ENCODE measurements at places on chromosomes 12 and 14.

DNA sequence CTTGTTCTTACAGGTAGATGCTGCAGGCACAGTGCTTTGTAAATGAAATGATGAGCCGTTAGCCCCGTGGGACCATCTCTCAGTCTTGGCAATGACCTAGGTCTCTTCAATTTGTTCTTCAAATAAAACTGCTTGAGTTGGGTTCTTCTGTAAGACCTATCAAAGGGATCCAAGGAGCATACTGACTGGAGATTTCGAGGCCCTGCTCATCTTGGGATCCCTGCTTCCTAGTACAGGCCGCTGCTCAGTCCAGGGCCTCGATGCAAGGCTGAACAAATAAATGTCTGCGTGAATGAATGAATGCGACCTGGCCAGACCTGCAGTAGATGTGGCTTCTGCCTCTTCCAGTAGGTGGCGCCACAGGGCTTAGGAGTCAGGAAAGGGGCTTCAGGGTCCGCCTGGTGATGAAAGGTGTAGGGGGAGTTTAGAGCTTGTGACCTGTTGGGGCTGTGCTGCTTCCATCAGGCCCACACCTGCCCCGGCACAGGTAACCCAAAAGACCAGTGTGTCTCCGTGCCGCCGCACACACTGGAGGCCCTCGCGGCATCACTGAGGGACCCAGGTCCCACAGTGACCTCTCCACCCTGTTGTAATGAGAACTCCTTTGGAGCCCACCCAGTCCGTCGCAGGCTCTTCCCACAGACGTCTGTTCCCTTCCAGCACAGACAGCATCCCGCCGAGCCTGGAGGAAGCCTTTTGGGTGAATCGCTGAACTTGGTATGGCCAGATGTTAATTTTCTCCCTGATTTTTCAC, 4.4 kb downstream of the CACNA1C start:
- peak; percentile 85 for DNase-seq

GRCh38 chr14:70782361-70782760, 27.0 kb downstream of the MAP3K9 start:
- no peak for DNase-seq

DNA sequence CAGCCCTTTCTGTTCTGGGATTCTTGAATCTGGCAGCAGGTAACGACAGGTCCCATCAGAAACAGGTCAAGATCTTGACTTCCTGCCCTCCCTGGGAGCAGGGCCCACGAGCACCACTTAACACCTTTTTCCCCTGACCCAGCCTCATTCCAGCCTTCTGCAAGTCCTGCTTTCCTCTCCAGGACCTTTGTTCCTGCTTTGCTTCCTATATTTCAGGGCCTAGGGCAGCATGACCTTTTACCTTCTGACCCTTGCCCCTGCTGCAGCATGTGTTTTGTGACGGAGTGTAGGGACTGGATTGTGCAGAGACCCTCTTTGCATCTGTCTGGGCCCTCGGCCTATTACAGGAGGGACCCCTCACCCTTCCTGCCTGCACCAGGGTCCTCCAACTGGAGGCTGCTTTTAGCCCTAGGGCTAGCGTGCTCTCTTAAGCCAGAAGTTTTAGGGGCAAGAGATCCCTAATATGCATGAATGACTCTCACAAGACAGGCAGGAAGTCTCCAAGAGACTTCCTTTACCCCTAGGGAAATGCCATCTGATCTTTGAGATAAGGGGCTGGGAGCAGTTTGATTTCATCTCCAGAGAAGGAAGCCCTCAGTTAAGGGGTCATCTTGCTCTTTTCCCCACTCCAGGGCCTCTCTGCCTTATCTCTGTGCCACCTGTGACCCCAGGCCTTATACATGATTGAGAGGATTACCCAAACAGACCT, 209.4 kb upstream of the BCL2L14 start:
- DNase-seq, result no peak

GRCh38 chr14:81436296-81437138, 36.4 kb upstream of the STON2 start:
- peak; percentile 83 for DNase-seq

GRCh38 chr14:90407230-90407629, 10.4 kb downstream of the CALM1 start:
- DNase-seq, result no peak

DNA sequence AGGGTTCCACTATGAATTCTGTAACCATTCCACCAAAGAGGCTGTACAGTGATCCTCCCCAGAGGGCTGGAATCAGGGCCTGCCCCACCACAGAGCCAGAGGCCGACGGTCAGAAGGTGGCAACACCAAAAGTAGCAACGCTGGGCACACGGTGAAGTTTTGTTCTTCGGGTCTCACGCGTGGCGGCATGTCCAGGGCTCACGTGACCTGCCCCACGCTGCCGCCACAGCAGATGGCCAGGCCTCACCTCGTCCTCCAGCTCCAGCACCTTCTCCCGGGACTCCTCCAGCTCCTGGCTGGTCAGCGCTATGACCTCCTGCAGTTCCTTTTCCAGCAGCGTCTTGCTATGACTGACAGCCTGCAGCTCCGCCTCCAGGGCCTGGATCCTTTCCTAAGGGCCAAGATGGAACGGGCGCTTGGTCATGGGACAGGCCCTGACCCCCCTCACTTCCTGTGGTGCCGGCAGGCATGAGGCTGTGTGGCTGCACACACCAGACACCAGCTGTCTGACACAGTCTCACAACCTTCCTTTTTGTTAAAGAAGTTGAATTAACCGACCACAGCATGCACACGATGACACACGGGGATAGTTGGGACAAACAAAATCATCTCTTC, 22.4 kb upstream of the ANKLE2 start:
- no peak for DNase-seq

GRCh38 chr12:85163752-85164321, 116.2 kb upstream of the ALX1 start:
- DNase-seq, result no peak

DNA sequence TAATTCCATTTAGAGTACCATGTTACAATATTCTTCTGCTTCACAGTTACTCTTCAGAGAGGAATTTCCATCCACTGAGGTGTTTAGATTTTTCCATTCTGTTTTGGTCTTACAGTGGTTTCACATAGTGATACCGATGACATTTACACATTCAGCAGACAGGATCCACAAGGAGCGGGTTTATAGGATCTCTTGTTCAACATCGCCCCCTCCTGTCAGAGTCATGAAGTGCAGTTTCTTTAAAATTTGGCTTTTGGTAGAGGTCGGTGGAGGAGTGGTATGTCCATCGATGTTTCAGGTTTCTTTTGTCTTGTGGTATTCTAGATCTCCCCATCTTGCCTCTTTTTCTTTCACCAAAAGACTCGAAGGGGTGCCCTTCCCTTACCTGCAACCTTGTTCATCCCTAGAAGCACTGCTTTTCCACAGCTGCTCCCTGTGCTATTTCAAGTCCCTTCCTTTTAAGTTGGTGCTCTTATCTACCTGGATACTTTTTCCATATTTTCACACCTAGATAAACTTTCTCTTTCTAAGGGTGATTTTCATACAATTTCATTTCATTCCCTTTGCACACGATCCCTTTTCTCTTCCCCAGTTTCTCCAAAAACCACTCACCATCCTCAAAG, 181.3 kb downstream of the ITPR2 start:
- DNase-seq, result peak; percentile 56

GRCh38 chr12:51924551-51925319, 17.4 kb downstream of the ACVRL1 start:
- no peak for DNase-seq

DNA sequence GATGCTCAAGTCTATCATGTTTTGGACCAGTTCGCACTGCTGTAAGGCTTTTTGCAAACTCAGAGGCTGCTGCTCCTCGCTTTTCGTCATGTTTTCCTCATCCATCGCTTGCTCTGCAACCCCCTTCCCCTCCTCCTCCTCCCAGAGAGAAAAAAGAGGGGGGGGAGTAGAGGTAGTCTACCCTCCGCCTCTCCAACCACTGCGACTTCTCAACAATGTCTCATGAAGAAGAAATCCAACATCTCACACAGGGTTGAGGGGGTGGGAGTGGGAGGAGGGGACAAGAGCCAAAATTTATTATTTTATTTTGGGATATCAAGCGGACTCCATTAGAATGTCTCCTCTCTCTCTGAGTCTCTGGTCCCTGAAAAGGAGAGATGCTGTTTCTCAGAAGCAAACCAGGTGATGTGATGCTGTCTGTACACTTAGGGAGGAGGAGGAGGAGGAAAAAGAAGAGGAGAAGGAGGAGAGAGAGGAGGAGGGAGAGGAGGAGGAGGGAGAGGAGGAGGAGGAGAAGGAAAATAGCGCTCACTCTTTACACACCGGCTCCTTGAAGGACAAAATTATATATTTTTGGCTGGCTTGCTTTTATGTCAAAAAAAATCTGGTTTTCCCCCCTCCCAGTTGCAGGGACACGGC, 520 bp downstream of the KSR2 start:
- no peak for DNase-seq

DNA sequence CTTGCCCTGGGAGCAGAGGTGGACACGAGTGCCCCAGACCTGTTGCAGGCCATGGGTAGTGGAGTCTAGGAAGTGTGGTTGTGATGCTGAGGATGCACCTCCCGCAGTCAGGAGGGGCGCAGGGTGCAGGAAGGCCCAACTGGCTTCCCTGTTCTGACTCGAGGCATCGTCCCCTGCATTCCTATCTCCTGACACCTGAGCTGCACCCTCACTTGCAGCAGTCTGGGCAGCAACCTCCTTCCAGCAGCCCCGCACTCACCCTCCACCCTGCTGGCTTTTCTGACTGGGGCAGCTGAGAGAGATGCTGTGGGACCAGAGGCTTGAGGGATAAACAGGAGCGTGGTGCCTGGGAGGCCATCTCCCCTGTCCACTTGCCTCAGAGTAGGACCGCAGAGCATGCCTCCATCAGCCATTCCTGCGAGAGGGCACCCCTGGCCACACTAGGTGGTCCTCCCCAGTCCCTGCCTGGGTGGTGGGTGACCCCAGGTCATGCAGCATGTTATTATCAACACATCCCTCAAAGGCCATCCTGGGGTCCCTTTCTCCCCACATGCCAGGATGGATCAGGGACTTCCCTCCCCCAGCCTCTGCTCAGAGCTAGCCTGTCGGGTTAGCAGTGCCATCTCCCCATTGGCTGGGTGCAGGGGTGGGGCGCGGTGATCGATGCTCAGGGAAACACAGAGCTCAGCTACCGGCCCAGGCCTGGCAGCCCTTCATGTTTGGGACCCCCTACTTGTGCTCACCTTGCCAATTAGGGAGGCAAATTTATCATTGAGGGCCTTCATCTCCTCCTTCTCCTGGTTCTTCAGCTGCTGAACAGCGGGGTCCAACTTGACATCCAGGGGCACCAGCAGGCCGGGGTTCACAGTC, 719 bp downstream of the KRT80 start:
- DNase-seq, result no peak

- no peak for DNase-seq
These were observed 3.6 kb upstream of the EID3 start for GRCh38 chr12:104299842-104300481.

- no peak for DNase-seq
These were observed 882 bp upstream of the GTF2A1 start for GRCh38 chr14:81221579-81222102.

- DNase-seq, result no peak
These were observed 26.2 kb upstream of the PPM1A start for GRCh38 chr14:60222820-60223219.

DNA sequence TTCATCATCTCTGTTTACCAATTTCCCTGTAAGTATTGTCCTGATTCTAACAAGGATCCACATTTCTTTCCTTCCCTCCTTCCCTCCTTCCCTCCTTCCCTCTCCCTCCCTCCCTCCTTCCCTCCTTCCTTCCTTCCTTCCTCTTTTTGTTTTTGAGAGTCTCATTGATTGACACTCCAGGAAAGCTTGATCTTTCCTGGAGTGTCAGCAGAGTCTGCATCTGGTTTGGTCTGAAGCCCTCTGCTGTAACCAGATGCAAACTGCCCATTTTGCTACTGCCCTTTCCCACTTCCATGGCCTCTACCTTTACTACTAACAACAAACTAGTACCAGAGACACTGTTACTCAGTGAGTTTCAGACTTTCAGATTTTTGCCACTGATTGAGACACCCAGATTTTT, 14.4 kb upstream of the OR6C65 start:
- DNase-seq, result no peak

GRCh38 chr12:12776261-12776660, 9.2 kb upstream of the APOLD1 start:
- DNase-seq, result no peak

GRCh38 chr12:114562654-114563053, 121.3 kb downstream of the TBX3 start:
- DNase-seq, result no peak

GRCh38 chr12:105947906-105948305, 190.8 kb downstream of the NUAK1 start:
- DNase-seq, result no peak

All from neuronal stem cell (in vitro differentiated cells).